Ovary (tissue), 10 donors: ENCODE measurements at places on chromosomes 6 and 20. TPM values are rescaled to one million over a fixed set of nuclear protein-coding genes. Genes with fewer than 3 reads are reported as not detected.

DNA sequence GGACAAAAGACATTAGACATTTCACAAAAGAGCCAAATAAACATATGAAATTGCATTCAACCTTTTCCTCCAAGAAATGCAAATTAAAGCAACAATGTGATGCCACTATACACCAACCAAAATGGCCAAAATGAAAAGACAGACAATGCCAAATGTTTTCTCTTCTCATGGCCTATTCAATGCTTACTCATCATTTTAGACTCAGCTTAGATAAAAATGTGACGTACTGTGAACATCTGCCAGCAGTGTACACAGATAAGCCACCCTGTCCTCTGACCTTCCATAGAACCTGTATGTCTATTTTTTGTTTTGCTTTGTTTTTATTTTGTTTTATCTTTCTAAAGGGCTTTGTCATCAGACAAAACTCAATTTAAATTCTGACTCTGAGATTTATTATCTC, 385.2 kb downstream of the FRK start:
- no peak for DNase-seq
- H3K36me3 ChIP-seq = no peaks in the 10 kb centered on the region
- no peak overlapping the region for H3K4me3 ChIP-seq
- no peaks in the 10 kb centered on the region for H3K27me3 ChIP-seq
- H3K27ac ChIP-seq = no peak overlapping the region

GRCh38 chr6:46258249-46258648, 87.5 kb upstream of the ENPP5 start:
- no peak for DNase-seq
- no peak overlapping the region for H3K27ac ChIP-seq
- H3K4me3 ChIP-seq = no peak overlapping the region
- peaks cover 3% of the 10 kb centered on the region for H3K4me1 ChIP-seq

GRCh38 chr6:52389626-52390360, 27.8 kb downstream of the PAQR8 start:
- no peak for DNase-seq
- no peak overlapping the region for H3K27ac ChIP-seq
- no peak overlapping the region for H3K4me3 ChIP-seq
- no peaks in the 10 kb centered on the region for H3K4me1 ChIP-seq
- no peaks in the 10 kb centered on the region for H3K36me3 ChIP-seq
- no peaks in the 10 kb centered on the region for H3K27me3 ChIP-seq

DNA sequence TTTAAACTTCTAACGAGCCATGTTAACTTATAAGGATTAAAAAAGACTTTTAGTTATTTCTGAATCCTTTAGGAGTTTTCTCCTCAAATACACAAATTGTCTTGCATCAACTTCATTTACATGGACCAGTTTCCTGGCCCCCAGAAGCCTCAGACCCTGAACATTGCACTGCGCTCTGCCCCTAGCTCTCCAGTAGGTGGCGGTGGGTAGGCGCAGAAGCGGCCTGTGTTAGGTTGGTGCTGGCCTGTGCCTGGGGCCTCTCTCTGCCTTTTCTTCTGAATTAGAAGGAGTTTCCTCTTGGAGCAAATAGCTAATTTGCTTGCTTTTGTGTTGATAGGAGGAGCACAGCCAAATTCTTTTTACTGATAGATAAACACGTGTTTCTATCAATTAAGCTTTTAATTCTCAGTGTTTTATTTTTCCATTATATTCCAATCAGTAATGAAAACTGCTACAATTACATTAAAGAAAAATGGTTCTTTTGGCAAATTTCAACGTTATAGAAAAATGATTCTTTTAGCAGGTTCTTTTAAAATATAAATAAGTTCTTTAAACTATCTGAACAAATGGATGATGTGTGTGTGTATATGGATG, 44.4 kb downstream of the DTD1 start:
- no peaks in the 10 kb centered on the region for H3K27me3 ChIP-seq
- H3K36me3 ChIP-seq = no peaks in the 10 kb centered on the region
- peak; percentile 70 for DNase-seq
- H3K4me3 ChIP-seq = no peak overlapping the region

The IL17A gene
- total RNA-seq = not detected

The CLPSL1 gene
- not detected for total RNA-seq
